Stimulated activated CD4-positive, alpha-beta T cell treated with anti-CD3 and anti-CD28 coated beads, TNF-alpha, amount 100 ng/mL, for 24 hours (primary cell): ENCODE measurements at places on chromosomes 3 and 15.

DNA sequence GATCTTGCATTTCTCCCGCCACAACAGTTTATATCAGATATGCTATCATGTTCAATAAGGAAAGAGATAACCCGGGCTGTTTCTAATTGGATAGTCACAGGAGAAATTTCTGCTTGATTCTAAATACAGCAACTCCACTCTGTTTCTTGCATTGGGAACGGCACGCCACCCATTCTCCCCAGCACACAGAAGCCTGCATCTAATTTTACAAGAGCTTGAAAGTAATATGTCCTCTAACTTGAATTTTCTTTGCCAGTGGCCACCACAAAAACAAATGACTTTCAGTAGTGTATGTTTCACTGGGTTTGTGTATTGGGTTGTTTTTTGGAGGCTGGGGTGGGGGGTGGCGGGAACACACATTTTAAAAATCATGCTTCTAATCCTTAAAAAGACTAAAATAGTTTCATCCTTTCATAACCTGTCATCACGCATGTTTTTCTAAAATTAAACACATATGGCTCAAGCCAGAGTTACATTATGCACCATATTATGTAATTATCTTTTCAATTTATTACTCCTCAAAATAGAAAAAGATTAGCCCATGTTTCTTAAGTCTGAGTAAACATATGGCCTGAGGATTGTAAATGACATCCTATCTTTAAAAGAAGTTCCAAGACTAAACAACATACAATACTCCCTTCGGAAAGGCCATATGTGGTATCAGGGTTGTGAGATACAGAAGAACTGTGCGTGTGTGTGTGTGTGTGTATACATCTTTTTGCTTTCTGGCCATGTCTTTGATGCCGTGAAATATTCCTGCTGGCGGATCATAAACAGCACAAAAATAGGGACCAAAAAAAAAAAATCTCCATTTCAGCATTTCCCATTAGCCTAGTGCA, 176.3 kb downstream of the FOXP1 start:
- DNase-seq, result no peak

GRCh38 chr15:41967506-41968206, 4.7 kb downstream of the EHD4 start:
- no peak for DNase-seq

DNA sequence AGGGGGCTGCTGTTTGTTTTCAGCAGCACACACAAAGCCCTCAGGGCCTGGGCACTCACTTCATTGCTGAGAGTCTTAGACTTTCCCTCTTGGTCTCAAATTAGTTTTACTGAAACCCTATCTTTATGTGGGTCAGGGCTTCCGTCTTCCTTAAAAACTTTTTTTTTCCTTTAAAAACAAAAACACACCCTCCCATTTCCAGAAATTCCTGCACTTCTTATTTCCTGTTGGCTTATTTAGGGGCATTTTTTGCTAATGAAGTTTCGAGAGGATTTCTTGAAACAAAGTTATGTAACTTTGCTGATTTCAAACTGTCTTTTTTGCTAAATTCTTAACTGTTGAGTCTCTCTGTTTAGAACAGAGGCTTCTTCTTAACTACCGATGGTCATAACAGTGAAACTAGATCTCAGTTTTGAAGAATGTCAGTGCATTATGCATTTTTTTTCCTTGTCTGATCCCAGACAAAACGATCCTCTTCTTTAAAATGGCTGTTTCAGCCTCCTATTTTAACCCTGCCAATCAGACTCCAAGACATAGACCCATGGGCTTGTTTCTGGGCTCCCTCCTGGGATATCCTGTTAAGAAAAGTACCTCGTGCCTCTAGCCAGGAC, 23.3 kb downstream of the ANAPC13 start:
- no peak for DNase-seq

GRCh38 chr3:3707858-3708768, 91.1 kb upstream of the LRRN1 start:
- DNase-seq, result no peak

GRCh38 chr15:34886134-34886533, 83.4 kb downstream of the AQR start:
- no peak for DNase-seq

DNA sequence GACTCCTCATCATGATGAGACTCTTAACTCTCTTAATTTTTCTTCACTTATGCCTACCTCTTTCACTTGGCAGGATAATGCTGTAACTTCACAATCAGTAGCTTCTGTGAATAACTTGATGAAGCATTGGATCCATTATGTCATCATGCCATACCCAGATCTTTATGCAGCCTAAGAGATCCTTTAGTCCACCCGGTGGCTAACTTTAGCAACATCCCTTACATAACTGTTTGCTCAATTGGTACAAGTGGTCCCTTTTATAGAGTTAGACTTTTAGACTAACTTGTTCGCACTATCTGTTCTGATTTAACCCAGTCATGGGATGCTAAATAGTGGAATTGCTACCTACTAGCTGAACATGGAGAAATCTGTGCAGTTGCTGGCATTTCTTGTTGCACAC, 184.5 kb downstream of the USP13 start:
- DNase-seq, result no peak

- DNase-seq, result no peak
Measured at GRCh38 chr3:44077267-44077666, 164.4 kb upstream of the TOPAZ1 start.
